ENCODE measurements at places on chromosomes 4 and X. TPM values are rescaled to one million over a fixed set of nuclear protein-coding genes. Genes with fewer than 3 reads are reported as not detected.

GRCh38 chrX:80335062-80335830, 85.0 kb upstream of the TENT5D start:
- peak; percentile 26 for DNase-seq
- H3K4me3 ChIP-seq = peak overlapping the region; percentile 35
- H3K27ac ChIP-seq = no peak overlapping the region
- no peaks in the 10 kb centered on the region for H3K36me3 ChIP-seq

DNA sequence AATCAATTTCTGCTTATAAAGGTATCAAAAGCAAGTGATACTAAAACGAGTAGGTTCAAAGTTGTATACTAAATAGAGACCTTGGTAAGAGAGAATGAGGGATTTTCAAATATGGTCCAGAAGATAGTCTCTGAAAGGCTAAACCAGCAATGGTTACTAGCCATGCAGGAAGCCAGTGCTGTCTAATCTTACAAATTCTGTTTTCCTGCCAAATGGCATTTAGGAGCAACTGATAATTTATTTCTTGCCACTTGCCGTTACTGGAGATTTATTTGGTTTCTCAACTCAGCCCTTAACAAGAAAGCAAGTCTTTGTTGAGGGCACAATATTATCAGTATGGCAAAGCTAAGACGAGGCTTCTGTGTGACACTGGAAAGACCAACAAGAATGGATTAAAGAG, 47.2 kb downstream of the MAP7D3 start:
- peak overlapping the region; percentile 41 for H3K4me3 ChIP-seq
- peaks cover 25% of the 10 kb centered on the region for H3K36me3 ChIP-seq
- no peak for DNase-seq

The SLC9B1 gene
- 0.55 TPM for total RNA-seq

The TMEM144 gene
- 11.4 TPM for total RNA-seq

GRCh38 chr4:33187035-33187434, 2466.9 kb downstream of the PCDH7 start:
- DNase-seq = no peak
- H3K27ac ChIP-seq = no peak overlapping the region
- H3K36me3 ChIP-seq = no peaks in the 10 kb centered on the region
- H3K27me3 ChIP-seq = no peaks in the 10 kb centered on the region

The SHISA3 gene
- total RNA-seq = 8.1 TPM

The PLXNB3 gene
- total RNA-seq = 2.9 TPM

The ABLIM2 gene
- 43.5 TPM for total RNA-seq

The POF1B gene
- 4.7 TPM for total RNA-seq

The DGKK gene
- total RNA-seq = not detected

DNA sequence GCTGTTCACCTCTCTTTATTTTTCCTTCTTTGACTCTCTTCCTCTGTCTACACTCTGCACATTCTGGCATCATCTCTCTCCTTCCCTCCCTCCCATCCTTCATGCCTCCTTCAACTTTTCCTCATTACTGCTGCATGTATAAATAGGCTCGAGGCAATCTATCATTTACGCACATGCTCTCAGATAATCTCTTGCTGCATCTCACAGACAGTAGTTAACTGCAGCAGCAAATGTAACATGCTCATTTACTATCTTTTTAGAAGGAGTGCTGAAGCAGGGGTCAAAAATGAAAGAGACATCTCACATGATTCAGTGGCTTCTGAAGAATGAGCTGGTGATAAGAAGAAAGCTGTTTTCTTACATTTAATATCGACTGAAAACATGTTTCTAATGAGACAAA, 127.7 kb downstream of the RASL11B start:
- no peak overlapping the region for H3K27ac ChIP-seq
- H3K4me3 ChIP-seq = no peak overlapping the region
- peaks cover 14% of the 10 kb centered on the region for H3K4me1 ChIP-seq
- no peaks in the 10 kb centered on the region for H3K27me3 ChIP-seq

DNA sequence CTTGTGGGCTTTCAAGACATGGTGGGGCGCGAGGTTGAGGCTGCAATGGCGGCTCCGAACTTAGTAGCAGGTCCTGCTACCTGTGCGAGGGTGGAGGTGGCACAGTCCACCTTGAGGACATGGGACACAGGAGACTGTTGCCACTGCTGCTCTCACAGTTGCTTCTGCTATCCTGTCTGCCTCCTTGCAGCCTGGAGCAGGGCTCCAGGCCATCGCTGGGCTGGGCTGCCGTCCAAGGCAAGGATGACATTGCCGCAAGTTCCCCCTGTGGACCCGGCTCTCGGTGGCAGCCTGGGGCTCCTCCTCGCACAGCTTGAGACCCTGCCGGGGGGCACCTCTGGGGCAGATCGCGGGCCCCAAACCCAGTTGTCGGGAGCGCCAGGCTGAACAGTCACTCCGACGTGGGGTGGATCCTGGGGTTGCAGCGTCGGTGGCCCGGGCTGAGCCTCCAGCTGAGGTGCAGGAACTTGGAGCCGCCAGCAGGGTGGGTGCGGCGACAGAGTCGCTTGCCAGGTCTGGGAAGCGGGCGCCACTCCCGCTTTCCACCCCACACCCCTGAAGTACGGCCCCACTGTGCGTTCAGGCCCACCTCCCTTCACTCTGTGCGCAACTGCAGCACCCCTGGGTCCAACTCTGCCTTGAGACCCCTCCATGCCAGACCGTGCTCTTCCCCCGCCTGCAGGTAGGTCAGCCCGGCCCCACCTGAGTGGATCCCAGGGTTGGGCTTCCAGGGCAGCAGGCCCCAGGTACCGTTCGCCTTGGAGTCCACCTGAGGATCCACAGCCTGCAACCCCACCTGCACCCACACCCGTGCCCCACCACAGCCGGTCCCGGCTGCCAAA, 192.7 kb upstream of the NUDT6 start:
- no peak overlapping the region for H3K4me3 ChIP-seq
- H3K4me1 ChIP-seq = peaks cover 12% of the 10 kb centered on the region
- H3K27ac ChIP-seq = no peak overlapping the region
- no peak for DNase-seq
- H3K36me3 ChIP-seq = no peaks in the 10 kb centered on the region

DNA sequence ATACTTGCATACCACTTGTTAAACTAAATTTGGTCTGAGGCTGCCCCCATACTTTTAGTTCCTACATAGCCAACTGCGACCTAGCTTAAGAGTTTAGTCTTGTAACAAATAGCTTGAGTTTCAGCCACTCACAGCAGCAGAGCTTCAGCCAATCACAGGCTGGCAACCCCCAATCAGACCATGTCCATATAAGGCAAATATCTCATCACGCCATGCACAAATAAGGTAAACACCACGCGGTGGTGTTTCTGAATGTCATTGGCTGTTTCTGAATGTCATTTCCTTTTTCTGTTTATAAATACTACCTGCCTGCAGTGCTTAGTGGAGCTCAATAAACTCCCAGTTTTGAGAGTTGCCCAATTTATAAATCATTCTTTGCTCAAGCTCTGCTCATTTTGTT, 143.1 kb upstream of the MAD2L1 start:
- no peak overlapping the region for H3K4me3 ChIP-seq
- H3K27ac ChIP-seq = no peak overlapping the region
- H3K4me1 ChIP-seq = no peaks in the 10 kb centered on the region
- DNase-seq = no peak
- H3K36me3 ChIP-seq = no peaks in the 10 kb centered on the region
- no peaks in the 10 kb centered on the region for H3K27me3 ChIP-seq

The OPRPN gene
- not detected for total RNA-seq

The FGFR3 gene
- 3.5 TPM for total RNA-seq

DNA sequence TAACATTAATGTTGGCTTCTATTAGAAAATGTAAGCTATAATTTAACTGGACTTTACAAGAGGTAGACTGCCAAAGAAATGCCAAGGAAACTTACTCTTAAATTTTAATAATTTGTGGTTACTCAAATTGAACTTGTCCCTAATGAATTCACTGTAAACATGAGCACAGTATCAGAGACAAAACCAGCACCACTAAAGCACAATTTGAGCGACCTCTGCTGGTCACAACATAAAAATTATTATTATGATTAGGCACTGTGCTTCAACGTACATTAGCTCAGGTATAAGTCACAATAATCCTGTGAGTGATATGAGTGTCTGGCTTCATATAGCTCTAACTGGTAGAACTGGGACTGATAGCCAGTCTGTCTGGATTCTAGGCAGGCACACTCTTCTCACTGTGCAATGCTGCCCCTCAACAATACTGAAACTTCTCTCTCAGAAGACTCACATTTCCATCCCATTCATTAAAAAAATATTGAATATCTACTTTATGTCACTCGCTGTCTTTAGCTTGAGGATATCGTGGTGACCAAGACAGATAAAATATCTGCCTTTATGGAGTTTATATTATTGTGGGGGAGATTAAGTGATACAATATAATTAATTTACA, 8.0 kb downstream of the NUDT6 start:
- no peak for DNase-seq
- H3K27me3 ChIP-seq = no peaks in the 10 kb centered on the region
- peaks cover 3% of the 10 kb centered on the region for H3K36me3 ChIP-seq
- H3K4me3 ChIP-seq = no peak overlapping the region
- no peak overlapping the region for H3K27ac ChIP-seq

GRCh38 chr4:65589331-65589730, 81.0 kb downstream of the EPHA5 start:
- no peaks in the 10 kb centered on the region for H3K4me1 ChIP-seq
- H3K27me3 ChIP-seq = no peaks in the 10 kb centered on the region
- no peak for DNase-seq
- no peak overlapping the region for H3K27ac ChIP-seq

The NPNT gene
- total RNA-seq = 2.9 TPM

DNA sequence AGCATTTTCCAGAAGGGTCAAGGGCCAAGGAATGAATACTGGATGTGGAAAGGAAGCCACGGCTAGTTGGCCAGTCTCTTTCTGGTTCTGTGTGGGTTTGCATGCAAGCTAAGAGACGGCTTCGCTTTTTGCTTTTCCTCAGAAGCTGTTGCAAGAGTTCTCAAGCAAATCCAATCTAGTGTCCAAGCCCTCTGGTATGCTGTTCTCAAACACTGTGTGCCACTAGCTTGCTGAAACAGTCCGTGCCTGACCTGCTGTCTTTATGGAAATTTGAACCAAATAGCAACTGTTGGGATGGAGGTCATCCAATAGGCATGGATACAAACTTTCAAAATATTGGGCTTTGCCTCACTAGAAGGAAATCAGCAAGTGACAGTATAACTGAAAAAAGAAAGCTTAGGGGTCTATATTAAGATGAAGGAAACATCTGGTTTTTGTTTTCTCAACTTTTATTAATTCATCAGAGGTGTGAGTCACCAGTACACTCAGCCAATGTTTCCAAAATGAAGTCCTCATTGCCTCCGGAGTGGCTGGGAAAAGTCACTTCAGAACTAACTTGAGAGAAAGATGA, 70.5 kb downstream of the SLC9A6 start:
- H3K4me3 ChIP-seq = peak overlapping the region; percentile 4
- H3K27ac ChIP-seq = peak overlapping the region; percentile 80
- H3K27me3 ChIP-seq = no peaks in the 10 kb centered on the region
- DNase-seq = no peak
- H3K4me1 ChIP-seq = peaks cover 4% of the 10 kb centered on the region

DNA sequence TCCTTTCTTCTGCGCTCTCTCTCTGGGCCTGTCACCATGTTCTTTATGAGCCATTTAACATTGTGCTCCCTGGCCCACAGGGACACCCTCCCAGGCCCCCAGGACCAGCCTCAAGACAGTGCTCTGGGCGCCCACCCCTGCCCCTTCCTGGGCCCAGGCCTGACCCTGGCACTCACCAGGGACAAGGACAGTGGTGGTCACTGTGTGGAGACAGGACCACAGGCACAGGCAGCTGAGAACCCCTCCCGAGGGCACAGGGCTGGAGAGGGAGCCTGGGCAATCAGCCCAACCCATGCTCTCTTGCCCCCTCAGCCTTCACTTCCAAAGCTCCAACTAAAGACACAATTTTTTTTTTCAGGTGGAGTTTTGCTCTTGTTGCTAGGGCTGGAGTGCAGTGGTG, 218.2 kb upstream of the PSAPL1 start:
- no peak overlapping the region for H3K4me3 ChIP-seq
- H3K36me3 ChIP-seq = no peaks in the 10 kb centered on the region
- no peaks in the 10 kb centered on the region for H3K4me1 ChIP-seq
- peaks cover 54% of the 10 kb centered on the region for H3K27me3 ChIP-seq
- DNase-seq = no peak

- no peaks in the 10 kb centered on the region for H3K36me3 ChIP-seq
- peak overlapping the region; percentile 0 for H3K4me3 ChIP-seq
- H3K27me3 ChIP-seq = no peaks in the 10 kb centered on the region
- peaks cover 98% of the 10 kb centered on the region for H3K4me1 ChIP-seq
- peak overlapping the region; percentile 88 for H3K27ac ChIP-seq
These were observed 125.7 kb downstream of the CAMK2D start for GRCh38 chr4:113635739-113636437.

The BEND4 gene
- total RNA-seq = not detected

DNA sequence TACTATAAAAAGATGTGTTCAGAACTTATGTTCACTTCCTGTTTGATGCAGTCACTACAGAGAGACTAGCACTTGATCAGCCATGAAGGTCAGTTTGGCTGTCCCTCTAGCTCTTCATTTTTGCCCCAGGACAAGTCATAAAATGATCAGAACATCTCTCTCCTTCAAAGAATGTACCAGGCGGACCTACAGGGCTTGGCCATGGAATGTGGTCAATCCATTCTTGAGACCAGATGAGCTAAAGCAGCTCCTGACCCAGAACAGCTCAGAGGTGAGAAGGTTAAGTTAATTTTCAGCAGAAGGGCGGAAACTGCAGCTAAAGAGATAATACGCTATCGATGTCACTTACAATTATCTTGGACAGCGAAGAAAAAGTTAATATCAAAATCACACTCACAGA, 49.2 kb upstream of the TAB3 start:
- no peaks in the 10 kb centered on the region for H3K36me3 ChIP-seq
- no peak for DNase-seq
- no peak overlapping the region for H3K27ac ChIP-seq
- no peaks in the 10 kb centered on the region for H3K27me3 ChIP-seq

Measured in left ventricle myocardium inferior (tissue), 1 donor.